ENCODE measurements at places on chromosomes 7 and 10.

- no peak for DNase-seq
Measured at GRCh38 chr7:4240520-4241303, 441.4 kb upstream of the FOXK1 start.

GRCh38 chr10:124321433-124322089 lies 97.2 kb downstream of the OAT start:
- no peak for DNase-seq

GRCh38 chr7:136359333-136359903 lies 382.3 kb upstream of the MTPN start:
- DNase-seq, result no peak

DNA sequence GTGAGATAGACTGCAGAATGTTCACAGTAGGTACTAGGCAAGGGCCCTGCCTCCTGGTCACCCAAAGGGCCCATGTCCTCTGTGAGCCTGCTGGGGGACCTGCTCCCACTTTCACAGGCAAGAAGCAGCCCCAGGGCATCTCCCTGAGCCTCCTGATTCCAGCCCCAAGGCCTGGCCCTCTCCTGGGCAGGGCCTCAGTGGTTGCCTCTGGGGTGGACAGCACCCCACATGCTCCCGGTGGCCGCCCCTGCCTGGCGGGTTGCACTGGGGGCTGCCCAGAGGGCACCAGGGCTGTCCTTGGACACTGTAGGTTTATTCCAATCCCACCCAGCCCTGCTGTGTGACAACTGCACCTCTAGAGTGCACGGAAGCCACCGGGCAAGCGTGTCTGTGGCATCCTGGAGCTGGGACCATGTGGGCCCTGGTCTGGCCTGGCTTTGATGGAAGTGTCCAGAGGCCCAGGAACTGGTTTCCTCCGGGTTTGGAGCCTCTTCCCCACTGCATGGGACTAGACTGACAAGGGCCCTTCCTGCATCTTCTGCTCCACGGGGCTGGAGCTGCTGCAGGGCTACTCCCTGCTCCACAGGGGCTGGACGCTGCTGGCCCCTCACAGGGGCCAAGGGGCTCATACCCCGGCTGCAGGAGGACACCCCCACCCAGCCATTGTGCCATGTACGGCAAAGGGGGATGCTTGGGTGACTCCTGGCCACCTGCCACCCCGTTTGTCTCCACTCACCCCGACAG lies 25.0 kb upstream of the SYCE1 start:
- no peak for DNase-seq

DNA sequence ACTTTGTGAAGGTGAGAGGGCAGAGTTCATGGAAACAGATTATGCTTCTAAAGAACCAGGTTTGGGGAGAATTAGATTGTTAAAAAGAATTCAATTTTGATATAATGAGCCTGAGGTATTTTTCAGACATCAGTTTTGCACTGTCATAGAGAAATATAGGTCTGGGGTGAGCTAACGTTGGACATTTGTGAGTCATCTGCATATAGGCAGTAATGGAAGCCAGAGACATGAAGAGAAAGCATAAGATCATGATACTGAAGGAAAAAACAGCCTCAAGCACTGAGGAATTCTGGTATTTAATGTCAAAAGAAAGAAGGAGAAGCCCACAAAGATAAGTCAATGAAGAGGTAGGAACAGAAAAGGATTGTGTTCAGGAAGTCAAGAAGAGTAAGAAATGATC lies 32.4 kb upstream of the COL1A2 start:
- DNase-seq, result no peak

DNA sequence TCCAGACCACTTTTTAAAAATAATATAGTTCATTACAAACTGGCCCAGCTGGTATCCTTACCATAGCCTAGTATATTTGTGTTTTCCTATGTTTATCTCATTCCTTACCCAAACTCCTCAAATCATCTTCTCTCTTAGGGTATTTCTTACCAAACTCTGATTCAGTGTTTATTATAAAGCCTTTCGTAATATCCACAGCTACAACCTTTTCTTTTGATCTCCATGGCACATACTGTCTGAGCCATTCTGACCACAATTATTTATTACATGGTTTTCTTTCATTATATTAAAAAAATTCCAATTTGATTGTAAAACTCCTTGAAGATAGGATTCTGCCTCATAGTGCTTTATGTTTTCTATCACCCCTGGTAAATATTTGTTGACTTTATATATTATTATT lies 94.2 kb downstream of the LRMDA start:
- no peak for DNase-seq

DNA sequence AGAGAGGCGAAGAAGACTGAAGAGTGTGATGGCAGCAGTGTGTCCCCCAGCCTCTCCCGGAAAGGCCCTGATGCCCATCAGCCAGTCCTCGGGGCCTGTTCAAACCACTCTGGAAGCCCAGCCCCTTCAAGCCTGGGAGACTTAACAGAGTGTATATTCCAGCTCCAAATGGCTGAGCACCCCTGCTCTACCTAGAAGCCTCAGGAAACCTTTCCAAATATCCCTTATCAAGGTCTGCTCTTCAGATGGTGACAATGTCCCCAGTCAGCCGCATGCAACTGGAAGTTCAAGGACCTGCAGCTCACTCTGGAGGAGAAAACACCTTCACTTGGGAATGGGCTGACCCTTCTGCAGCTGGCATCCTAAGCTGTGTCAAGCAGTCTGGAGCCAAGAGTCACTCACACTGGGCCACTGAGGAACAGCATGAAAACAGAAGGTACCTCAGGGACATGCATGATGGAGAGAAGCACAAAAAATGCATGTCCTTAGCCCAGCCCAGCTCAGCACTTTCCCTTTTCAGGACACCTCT lies 10.2 kb downstream of the ANXA11 start:
- DNase-seq, result no peak

GRCh38 chr10:18079665-18080295 lies 60.4 kb upstream of the CACNB2 start:
- no peak for DNase-seq

- no peak for DNase-seq
Measured at GRCh38 chr7:134831862-134832261, 52.4 kb downstream of the CALD1 start.

DNA sequence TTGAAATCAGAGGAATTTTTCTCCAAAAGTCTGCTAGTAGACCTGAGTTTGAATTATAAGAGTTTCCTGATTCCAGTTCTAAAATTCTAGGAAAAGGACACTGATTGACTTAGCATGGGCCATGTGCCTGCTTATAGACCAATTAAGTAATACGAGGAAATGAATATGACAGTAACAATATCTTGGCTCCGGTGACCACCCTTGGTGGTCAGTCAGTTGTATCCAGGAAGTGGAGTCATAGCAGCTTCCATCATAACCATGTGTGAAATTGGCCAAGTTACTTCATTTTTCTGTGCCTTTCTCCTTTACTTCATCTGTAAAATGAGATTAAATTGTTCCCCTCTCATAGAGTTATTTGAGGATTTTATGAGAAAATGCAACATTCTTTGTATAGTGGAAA lies 66.9 kb downstream of the MTPAP start:
- no peak for DNase-seq

- DNase-seq, result no peak
Measured at GRCh38 chr10:79562135-79562756, 2.0 kb upstream of the SFTPA2 start.

DNA sequence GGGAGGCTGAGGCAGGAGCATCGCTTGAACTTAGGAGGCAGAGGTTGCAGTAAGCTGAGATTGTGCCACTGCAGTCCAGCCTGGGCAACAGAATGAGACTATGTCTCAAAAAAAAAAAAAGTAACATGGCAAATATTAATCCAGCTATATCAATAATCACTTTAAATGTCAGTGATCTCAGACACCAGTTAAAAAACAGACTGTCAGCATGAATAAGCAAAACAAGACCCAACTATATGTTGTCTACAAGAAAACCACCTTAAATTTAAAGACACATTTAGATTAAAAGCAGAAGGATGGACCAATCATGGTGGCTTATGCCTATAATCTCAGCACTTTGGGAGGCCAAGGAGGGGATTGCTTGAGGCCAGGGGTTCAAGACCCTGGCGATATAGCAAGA lies 8.5 kb upstream of the ATE1 start:
- no peak for DNase-seq

DNA sequence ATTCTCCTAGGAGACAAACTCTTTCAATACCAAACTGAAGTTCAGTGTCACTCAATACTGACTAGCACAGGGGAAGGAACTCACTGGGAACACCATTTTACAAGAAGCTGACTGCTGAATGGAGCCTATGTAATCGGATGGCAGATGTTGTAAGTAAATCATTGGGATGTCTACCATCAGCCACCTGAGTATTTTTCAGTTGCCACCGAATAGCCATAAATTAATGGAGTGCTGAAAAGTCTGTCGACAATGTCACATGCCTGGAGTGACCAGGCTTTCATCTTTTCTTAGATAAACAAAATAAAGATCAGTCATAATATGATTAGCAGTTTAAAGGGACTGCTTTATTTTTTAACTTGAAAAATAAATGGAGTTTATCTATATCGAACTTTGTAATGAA lies 145.9 kb upstream of the SEMA3E start:
- no peak for DNase-seq

GRCh38 chr10:131571346-131571745 lies 259.8 kb upstream of the TCERG1L start:
- DNase-seq, result no peak

GRCh38 chr7:144632724-144633123 lies 203.1 kb downstream of the TPK1 start:
- DNase-seq, result no peak

- no peak for DNase-seq
Measured at GRCh38 chr10:100129424-100129823, 47.8 kb upstream of the CPN1 start.

DNA sequence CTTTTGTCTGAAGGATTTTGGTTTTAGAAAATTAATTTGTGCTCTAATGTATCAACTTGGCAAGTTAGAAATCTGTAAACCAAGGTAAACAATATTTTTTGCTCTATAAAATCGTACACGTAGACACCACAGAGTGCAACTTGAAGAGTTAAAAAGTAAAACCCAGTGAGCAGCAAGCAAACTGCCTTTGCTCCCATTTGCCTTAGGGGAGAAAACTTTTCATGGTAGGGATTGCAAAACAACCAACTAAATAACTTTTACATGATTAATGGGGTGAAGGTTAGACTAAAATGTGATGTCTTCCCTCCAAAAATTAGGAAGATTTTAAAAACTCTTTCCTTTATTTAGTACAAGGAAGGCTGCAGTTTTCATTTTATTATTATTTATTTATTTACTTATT lies 224.2 kb upstream of the LYZL1 start:
- DNase-seq, result no peak

GRCh38 chr10:11824825-11825224 lies 1.7 kb downstream of the PROSER2 start:
- no peak for DNase-seq

GRCh38 chr10:27447540-27447939 lies 56.6 kb upstream of the RAB18 start:
- no peak for DNase-seq
